ENCODE measurements at places on chromosomes 7 and 10. TPM values are rescaled to one million over a fixed set of nuclear protein-coding genes. Genes with fewer than 3 reads are reported as not detected.

DNA sequence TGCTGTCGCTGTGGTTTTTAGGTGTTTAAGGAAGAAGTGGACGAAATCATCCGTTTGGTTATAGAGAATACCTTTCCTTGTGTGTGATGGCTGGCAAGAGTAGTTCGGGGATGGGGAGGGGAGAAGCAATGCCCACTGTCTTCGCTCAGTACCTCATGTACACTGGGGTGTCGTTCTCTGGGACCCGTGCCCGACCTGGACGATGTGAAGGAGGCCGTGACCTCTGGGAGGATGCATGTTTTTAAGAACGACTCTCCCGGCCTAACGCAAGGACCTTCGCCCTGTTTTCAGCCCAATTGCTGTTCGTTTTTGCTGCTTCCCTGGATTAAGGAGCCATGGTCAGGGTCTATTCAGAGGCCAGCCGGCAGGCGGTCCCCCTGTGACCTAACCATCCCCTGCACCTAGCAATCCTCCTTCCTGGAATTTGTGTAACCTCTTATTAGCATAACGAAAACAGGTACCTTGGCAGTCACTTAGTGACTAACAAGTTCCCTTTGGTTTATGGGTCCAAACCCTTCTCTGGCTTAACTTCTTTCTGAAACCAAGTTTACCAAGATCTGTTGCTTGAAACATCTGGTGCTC lies 1.3 kb downstream of the NFE2L3 start:
- no peak for DNase-seq

DNA sequence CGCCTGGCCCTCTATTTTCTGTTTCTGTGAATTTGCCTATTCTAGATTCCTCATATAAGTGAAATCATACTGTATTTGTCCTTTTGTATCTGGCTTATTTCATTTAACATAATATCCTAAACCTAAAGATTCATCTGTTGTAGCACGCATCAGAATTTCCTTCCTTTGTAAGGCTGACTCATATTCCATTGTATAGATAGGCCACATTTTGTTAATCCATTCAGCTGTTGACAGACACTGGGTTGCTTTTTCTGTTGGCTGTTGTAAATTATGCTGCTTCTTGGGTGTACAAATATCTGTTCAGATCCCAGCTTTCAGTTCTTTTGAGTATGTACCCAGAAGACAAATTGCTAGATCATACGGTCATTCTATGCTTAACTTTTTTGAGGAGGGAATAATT lies 28.8 kb upstream of the CUL1 start:
- no peak for DNase-seq

DNA sequence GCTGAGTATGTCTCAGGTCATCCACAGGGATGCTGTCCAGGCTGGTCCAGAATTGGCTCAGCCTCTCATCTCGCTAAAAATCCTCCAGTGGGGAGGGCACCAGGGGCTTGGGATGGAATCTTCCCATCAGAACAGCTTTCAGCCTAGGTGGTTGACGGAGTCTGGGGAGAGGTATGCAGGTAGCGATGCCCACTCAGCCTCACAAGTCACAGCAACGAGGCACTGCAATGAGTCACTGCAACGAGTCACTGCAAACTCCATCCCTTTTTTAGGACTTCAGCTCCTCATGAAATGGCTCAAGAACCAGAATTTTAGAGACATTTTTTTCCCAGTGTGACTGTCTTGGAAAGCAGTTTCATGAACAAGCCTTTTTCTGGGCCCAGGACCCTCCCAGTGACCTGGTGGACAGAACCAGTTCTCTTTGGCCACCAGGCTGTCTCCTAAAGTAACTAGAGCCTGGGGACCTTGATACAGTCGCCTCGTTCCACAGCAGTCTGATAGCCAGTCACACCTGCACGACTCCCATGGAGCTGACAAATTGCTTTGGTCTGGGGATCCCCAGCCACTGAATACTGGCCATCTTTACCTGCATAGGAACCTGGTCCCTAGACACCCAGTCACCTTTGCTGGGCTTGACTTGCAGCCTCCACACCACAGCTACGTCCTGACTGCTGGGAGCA lies 41.3 kb upstream of the PPP2R2D start:
- DNase-seq = no peak

GRCh38 chr10:100571084-100571856 lies 35.5 kb downstream of the HIF1AN start:
- DNase-seq = no peak

The PCLO gene
- total RNA-seq = 5.5 TPM
